ENCODE measurements at places on chromosomes 1 and 21.

GRCh38 chr1:35278886-35279554 lies 10.5 kb downstream of the ZMYM4 start:
- DNase-seq: no peak

DNA sequence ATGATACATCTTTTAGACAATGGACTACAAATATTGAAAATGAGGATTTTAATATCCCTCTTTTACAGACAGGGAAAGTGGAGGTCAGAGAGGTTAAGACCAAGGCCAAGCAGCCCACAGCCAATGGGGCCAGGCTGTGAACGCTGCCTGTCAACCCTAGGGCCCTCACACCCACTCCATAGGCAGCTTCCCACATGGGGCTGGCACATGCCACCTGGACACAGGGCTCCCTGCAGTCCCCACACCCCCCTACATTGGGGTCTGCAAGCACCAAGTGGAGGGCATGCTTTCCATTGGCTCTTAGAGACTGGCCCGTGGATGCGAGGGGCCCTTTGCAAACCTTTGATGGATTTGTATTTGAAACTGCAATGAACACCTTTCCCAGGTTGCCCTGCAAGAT lies 348.5 kb upstream of the VAMP3 start:
- DNase-seq: no peak

DNA sequence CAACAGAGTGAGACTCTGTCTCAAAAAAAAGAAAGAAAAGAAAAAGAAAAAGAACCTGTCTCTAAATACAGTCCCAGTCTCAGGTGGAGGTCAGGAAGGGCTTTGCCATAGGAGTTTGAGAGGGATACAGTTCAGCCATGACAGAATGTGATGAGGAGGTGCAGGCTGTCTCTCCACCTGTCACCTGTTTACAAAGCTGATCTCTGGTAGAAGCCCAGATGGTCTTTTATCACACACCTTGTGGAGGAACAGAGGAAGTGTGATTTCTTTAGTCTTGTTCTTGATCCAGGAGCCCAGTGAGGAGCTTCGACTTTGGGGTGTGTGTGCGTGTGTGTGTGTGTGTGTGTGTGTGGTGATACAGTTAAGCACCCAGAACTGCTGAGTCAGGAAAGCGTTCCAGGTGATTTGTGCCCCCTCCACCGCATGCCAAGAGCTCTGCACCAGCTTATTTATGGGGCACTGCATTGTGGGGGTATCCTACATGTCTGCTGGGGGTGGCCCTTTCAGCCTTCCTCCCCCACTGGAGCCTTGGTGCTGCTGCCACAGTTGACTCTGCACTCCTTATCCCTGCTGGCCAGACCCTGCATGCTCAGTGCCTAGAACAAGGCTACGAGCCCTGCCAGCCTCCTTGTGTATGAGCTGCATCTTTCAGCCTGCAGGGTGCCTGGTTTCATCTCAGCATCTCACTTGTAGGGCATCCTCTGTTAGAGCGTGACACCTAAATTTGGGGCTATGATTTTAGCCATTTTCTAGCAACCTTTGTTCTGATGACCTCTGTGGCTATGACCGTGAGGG lies 19.3 kb downstream of the DOP1B start:
- DNase-seq: peak; percentile 77

- DNase-seq: peak; percentile 29
These were observed 40.4 kb downstream of the KCNJ15 start for GRCh38 chr21:38297194-38297631.

DNA sequence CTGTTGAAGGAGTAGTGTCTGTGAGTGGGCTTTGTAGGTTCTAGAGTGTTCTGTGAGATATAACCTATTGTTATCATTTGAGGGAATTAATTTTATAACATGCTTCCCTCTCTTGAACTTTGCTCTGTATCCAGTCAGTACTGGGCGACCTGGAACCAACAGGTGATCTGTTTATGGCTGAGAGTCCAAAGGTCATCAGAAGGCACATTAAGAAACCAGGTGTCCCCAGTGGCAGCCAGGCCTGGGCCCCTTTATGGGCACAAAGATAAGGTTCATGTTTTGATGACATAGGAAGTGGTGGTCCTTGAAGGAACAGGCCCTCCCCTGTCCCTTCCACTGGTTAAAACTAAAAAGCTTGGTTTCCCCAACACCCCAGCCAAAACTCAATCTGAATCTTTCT lies 61.1 kb downstream of the FHAD1 start:
- DNase-seq: no peak

- DNase-seq: no peak
These were observed 68.4 kb upstream of the MAGI3 start for GRCh38 chr1:113321771-113322387.

DNA sequence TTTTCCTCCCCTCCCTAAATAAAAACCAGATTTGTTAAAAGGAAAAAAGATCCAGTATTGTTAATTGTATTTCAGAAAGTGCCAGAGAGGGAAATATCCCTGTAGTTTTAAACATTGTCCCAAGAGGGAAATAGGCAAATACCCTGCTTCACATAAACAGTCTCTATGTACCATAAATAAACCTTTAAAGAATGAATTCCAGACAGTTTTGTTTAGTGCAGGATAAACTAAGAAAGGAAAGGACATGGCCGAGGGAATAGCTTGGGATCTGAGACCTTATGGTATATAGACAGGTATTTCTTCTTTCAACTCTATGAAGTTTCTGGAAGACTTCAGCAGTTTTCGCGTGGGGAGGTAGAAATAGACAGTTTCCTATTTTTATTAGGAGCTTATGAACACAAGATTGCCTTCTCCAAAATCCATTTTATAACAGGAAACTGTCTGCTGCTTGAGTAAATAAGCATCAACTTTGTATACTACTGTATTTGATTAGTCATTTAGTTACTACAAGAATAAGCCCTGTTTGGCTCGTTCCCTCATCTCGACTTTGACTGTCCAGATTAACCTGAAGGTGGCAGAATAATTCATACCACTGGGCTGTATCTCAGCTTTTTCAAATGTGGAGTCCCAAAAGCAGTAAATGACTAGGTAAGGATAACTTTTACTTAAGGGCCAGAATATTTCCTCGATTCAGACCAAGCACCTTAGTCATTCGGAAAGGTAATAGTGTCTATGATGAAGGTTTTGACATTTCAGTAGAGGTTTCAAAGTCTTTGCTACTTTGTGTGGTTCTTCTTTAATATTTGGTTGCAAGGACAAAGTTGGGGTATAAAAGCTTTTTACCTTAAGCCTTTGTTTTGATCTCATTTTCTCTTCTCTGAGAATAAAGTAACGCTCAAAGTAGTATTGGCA lies 177.5 kb downstream of the VPS13D start:
- no peak for DNase-seq

- DNase-seq: no peak
These were observed 49.6 kb upstream of the TMEM51 start for GRCh38 chr1:15103906-15104305.

- no peak for DNase-seq
These were observed 49.6 kb downstream of the MEGF6 start for GRCh38 chr1:3561702-3562101.

GRCh38 chr1:115400891-115401290 lies 62.8 kb upstream of the NGF start:
- DNase-seq: peak; percentile 3

DNA sequence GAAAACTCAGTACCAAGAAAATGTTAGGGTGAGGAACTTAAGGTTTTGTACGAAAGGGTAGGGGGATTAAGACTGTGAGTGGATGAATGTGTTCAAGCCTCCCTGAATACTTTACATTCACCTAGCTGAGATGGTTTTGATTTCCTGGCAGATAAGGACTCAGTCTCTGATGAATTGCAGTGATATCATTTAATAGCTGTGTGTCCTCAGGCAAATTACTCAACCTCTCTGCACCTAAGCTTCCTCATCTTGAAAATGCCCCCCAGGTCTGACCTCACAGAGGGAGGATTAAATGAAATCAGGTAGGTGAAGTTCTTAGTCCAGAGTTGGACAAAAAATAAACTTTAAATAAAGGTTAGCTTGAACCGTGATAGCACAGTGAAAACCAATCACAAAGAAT lies 48.4 kb downstream of the CAMK2N1 start:
- DNase-seq: no peak

DNA sequence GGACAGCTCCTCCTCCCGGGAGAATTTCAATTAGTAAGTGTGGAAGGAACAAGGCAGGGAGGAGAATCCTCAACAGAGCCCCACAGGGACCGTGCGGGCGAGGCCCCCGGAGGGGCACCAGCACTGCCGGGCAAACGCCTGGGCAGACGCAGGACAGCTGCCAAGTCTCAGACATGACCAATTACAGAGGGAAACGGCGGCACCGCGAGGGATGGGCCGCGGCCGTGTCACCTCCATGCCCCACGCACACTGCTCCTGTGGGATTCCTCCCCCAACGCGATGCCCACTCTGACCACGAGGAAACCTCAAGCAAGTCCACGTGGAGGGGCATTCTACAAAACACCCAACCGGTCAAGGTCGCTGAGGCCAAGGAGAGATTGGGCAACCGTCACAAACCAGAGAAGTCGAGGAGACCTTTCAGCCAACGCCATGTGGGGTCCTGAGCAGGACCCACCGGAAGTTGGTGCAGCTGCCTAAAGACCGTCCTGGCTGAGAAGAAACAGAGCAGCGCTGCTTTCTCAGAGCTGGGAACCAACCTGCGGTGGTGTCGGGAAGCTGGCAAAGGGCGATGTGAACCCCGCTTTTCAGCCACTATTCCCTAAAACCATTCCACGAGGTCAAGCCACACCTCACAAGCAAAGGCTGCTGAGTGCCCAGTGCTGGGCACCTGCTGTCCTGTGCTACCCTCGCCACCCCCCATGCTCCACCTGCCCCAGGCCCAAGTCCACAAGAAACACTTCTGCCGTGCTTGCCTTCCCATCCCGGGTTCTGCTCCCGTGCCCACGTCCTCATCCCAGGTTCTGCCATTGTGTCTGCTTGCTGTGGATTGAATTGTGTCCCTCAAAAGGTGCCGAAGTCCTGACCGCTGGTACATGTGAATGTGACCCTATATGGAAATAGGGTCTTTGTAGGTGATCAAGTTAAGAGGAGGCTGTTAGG lies 1.4 kb upstream of the KRTAP10-4 start:
- no peak for DNase-seq

DNA sequence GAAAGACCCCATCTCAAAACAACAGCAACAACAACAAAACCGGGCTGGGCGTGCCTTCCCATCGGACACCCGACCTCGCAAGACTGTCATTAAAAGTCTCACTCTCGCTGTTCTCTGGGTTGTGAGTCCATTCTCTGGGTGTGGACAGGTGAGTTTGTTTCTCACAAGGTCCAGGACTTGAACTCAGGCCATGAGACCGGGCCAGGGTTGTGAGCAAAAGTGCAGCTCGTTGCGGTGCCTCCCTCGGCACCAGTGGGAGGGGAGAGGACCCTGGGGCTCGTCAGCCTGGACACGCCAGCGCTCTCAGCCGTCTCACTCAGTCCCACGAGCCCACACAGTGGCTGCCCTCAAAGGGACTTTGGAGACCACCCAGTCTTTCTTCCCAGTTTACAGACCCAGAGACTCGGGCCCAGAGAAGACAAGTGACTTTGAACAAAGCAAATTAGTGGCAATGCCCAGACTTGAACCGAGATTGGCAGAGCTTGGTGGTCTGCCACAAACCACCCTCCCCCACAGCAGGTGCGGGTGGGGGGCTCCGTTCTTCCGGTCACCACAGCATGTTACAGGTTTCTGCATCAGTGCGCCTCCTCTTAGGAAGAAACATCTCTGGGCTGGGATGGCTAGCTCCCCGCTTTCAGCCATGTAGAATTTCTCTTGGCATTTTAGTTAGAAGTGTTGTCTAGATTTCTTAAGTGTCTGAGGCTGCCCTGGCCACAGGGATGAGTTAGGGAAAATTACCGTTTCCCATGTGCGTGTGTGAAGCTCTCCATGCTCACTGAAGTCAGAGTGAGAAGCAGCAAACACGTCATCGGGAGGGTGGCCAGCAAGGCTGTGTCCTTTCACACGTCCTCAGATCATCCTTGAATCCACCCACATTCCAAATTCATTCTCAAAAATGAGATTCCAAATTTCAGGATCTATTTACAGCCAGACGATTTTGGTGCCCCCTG lies 28.3 kb downstream of the LRRC3 start:
- no peak for DNase-seq

DNA sequence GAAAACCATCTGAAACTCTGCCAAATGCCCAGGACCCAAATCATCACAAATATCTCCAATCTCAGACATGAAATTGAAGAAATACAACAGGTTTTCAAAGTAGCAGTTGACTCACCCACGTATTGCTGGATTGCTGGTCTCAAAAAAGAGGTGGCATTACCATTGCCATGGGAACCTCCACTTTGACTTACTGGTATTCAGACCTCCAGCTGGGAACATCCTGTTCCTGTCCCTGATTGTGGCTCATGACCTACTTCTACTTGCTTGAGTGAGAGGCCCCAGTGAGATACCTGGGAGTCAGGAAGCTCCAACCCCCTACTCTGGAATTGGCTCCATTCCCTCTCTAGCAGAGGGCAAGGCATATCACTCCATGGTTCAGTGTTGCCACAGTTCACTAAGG lies 64.6 kb downstream of the NMNAT2 start:
- no peak for DNase-seq

DNA sequence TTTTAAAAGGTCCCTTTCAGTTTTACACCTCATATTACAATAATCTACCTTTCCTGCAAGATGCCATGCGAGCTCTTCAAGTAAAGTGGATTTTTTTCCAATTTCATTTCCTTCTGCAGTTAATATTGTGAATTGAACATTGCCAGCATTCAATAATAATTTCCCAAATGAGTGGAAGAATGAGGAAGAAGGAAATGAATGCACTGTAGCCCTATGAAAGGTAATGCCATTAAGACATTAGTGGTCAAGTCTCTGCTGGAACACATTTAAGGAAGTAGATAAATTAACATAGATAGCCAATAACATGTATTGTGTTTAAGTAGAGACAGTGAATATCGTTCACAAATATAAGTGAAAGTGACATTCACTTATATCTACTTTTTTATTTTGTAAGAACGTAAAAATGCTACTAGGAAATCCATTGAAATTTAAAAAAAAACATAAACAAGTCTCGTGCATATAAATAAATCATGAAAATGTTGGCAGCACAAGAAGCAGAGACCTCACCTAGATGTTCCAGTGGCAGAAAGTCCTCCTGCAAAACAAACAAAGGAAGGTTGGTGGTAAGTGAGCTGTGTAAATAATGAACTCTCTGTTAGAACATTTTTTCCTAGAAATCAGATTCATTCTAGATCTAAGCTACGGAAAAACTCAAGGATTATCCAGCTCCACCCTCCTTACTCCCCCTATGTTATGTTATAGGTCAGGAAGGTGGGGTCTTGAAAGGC lies 17.7 kb downstream of the FCRL3 start:
- no peak for DNase-seq

DNA sequence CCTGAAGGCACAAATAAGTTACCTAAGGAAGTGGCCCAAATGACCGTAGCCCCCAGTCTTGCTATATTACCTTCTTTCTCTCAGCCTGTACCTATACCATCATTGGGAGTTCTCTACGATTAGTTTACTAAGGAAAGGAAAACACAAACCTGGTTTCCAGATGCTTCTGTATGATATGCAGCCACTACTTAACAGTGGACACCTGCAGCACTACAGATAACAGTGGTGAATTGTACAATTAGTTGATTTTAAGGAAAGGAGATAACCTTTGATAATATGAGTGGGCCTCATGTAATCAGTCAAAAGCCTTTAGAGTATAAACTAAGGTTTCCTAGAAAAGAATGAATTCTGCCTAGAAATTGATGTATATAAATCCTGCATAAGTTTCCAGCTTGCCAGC lies 1157.4 kb downstream of the KCNT2 start:
- no peak for DNase-seq

- DNase-seq: no peak
These were observed 7.4 kb upstream of the EDEM3 start for GRCh38 chr1:184761969-184762485.
